Activated CD4-positive, alpha-beta T cell treated with anti-CD3 and anti-CD28 coated beads, Interleukin-2, amount 10 ng/mL, durations not matched to agents 24 days and 14 days (primary cell): ENCODE measurements at places on chromosomes 4 and X. TPM values are rescaled to one million over a fixed set of nuclear protein-coding genes. Genes with fewer than 3 reads are reported as not detected.
A peak's percentile ranks its signal among the peaks of the same experiment; 100 is the strongest.

GRCh38 chr4:152944666-152945320 is 8.7 kb downstream of the FHDC1 start:
- DNase-seq = no peak
- no peaks in the 10 kb centered on the region for H3K4me1 ChIP-seq
- no peaks in the 10 kb centered on the region for H3K36me3 ChIP-seq
- H3K4me3 ChIP-seq = no peak overlapping the region
- no peak overlapping the region for H3K27ac ChIP-seq

- H3K4me3 ChIP-seq = no peak overlapping the region
- no peaks in the 10 kb centered on the region for H3K4me1 ChIP-seq
- no peak overlapping the region for H3K27ac ChIP-seq
- no peaks in the 10 kb centered on the region for H3K36me3 ChIP-seq
- DNase-seq = no peak
- no peaks in the 10 kb centered on the region for H3K27me3 ChIP-seq
These were observed 123.5 kb upstream of the SMARCAD1 start for GRCh38 chr4:94084155-94084554.

- peak overlapping the region; percentile 98 for H3K27ac ChIP-seq
- peaks cover 30% of the 10 kb centered on the region for H3K36me3 ChIP-seq
- peak overlapping the region; percentile 68 for H3K4me3 ChIP-seq
- no peaks in the 10 kb centered on the region for H3K27me3 ChIP-seq
- H3K4me1 ChIP-seq = peaks cover 75% of the 10 kb centered on the region
- peak; percentile 69 for DNase-seq
These were observed 12.1 kb downstream of the GPRIN3 start for GRCh38 chr4:89295415-89295927.

- no peaks in the 10 kb centered on the region for H3K27me3 ChIP-seq
- H3K4me1 ChIP-seq = no peaks in the 10 kb centered on the region
- no peak overlapping the region for H3K27ac ChIP-seq
These were observed 133.1 kb downstream of the ARAP2 start for GRCh38 chr4:36111172-36111571.

DNA sequence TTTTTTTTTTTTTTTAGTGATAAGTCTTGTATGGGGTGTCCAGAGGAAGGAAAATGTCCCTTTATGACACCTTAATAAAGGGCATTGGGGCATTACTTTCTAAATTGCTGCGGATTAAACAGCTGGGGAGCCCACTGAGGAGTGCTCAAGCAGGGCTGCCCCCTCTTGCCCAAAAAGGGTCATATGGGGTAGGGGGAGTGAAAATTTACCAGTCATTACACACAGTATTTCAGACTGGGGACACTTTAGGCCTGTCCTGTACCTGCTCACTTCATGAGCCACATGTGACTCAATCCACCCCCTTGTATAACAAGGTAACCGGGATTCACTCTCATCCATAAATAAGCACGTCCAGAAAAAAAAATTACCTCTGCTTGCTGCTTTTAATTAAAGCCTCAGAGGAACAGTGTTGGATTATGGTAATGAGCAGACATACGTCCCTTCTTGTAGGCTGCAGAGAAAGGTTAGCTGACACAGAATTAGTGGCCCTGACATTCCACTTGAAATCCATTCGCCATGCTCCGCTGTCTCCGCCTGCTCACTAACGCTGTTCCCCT is 1.8 kb downstream of the PRDM8 start:
- peaks cover 58% of the 10 kb centered on the region for H3K27me3 ChIP-seq
- peak; percentile 52 for DNase-seq
- H3K27ac ChIP-seq = no peak overlapping the region
- no peak overlapping the region for H3K4me3 ChIP-seq
- H3K36me3 ChIP-seq = peaks cover 34% of the 10 kb centered on the region
- H3K4me1 ChIP-seq = peaks cover 26% of the 10 kb centered on the region

DNA sequence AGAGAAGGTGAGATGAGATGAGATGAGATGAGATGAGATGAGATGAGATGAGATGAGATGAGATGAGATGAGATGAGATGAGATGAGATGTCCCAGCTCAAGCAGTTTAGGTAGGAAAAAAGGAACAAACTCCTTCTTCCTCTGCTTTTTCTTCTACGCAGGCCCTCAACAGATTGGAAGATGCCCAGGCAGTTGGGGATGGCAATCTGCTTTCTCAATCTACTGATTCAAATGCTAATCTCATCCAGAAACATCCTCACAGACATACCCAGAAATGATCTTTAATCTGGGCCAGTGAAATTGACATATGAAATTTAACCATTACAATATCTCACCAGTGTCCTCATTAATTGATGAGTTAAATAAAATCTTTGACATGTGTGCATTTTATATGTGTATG is 370.3 kb upstream of the SLC7A11 start:
- no peak overlapping the region for H3K27ac ChIP-seq
- H3K4me3 ChIP-seq = no peak overlapping the region
- no peaks in the 10 kb centered on the region for H3K27me3 ChIP-seq
- H3K36me3 ChIP-seq = no peaks in the 10 kb centered on the region
- DNase-seq = no peak

TMEM154 gene
- total RNA-seq = 7.9 and 9.0 TPM in 2 replicates

FHIP1A gene
- not detected in 2 replicates for total RNA-seq

GRCh38 chr4:171334549-171334948 is 478.7 kb upstream of the GALNTL6 start:
- no peak overlapping the region for H3K27ac ChIP-seq
- no peaks in the 10 kb centered on the region for H3K4me1 ChIP-seq
- H3K4me3 ChIP-seq = no peak overlapping the region
- H3K27me3 ChIP-seq = no peaks in the 10 kb centered on the region

TAF7L gene
- total RNA-seq = 0.19 TPM in 1 of 2 replicates, not detected in the other
